ENCODE measurements at places on chromosomes 3 and 15.

- no peak for DNase-seq
Measured at GRCh38 chr15:51697163-51697562, 15.9 kb downstream of the SCG3 start.

- no peak for DNase-seq
Measured at GRCh38 chr15:36954486-36954885, 145.9 kb downstream of the MEIS2 start.

DNA sequence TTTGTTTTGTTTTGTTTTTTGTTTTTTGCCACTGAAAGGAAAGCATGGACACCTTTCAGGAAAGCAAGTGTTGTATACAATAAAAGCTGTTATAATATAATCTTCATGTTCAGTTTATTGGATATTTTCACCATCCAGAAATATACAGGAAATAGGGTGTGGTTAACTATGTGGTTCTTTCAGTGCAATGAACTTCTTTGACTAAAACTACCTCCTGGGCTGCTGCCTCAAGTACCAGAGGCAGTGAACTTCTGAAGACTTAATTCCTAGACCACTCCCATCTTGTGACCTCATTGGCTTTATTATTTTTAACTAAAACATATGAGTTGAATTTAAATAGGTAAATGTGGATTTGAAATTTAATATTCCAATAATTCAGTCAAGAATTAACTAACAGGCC lies 27.1 kb upstream of the TBL1XR1 start:
- DNase-seq = no peak

DNA sequence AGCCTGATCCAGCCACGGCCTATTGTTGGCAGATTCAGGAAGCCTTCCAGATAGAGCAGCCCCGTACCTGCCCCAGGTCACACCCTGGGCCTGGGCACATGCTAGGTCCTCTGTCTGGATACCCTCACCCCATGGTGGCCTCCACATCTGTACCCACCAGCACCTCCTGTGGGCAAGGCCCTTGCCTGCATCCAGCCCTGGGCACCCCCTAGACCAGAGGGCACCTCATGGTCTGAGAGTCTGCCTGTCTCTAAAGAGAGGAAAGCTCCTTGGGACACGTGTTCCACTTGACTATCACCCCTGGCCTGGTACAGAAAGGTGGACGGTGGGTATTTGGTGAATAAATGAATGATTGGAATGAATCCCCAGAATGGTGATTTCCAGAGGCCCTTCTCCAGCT lies 8.9 kb upstream of the COMMD4 start:
- DNase-seq = no peak

GRCh38 chr15:75750261-75751050 lies 37.8 kb upstream of the CSPG4 start:
- DNase-seq = no peak

GRCh38 chr15:74427607-74428441 lies 5.9 kb downstream of the SEMA7A start:
- DNase-seq = no peak

- no peak for DNase-seq
Measured at GRCh38 chr15:45606413-45606812, 19.2 kb downstream of the BLOC1S6 start.

- no peak for DNase-seq
Measured at GRCh38 chr15:22226034-22226790, 145.9 kb downstream of the OR4M2 start.

DNA sequence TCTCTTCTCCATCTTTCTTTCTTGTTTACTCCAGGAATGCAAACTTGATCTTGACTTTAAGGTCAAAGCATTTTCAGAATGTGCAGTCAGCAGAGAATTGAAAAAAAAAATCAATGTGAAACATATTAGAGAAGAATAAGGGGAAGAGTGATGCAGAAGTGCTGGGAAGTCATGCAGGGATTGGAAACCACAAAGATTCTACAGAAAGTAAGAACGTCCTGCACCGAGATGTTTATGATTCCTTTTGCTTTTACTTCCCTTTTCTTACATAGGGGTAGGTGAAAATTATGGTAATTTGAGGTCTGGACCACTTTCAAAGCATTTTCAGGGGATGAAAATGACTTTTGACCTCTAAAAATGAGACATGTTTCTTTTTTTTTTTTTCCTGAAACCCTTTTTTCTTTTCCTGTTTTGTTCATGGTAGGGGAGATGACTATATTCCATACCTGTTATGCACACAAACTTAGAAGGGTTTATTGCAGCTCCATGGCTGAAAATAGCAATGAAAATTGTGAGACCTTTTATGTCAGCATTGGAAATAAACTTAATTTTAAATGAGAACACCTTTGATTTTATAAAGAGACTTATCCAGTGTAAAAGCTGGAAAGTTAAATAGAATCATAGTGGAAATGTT lies 623.5 kb upstream of the TBL1XR1 start:
- DNase-seq = no peak

GRCh38 chr3:129549805-129550204 lies 6.8 kb downstream of the H1-8 start:
- DNase-seq = no peak

DNA sequence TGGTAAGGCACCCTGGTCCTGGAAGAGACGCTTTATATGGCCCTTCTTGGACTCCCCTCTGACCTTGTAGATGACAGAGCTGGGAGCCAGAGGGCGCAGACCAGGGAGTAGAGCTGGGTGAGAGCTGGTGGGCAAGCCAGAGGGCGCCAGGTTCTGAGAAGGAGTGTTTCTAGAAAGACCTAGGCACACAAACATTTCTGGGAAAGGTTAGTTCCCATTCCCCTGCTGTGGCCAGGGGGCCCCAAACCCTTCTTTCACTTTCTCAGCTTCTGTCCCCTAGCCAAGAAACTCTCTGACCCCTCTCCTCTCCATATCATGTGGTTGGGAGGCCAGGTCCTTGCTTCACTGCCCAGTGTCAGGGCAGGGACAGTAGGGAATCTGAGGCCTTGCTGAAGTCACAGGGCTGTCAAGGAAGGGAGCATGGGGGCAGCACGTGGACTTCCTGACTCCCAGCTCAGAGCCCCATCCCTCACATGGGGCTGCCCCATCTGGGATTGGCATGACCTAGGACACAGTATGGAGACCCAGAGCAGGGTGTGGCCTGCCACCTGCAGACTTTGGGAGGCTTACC lies 3.6 kb downstream of the HEMK1 start:
- DNase-seq = no peak
